Kidney (tissue), 22 donors: ENCODE measurements at places on chromosomes 3 and 15. TPM values are rescaled to one million over a fixed set of nuclear protein-coding genes. Genes with fewer than 3 reads are reported as not detected.

GRCh38 chr3:58342676-58343075, 10.0 kb downstream of the PXK start:
- DNase-seq = no peak
- H3K27ac ChIP-seq = no peak overlapping the region

The GOLGA8G gene
- not detected for total RNA-seq

GRCh38 chr3:4503050-4503449, 9.9 kb downstream of the ITPR1 start:
- no peak overlapping the region for H3K4me3 ChIP-seq
- H3K27me3 ChIP-seq = no peaks in the 10 kb centered on the region
- no peak overlapping the region for H3K27ac ChIP-seq
- peaks cover 7% of the 10 kb centered on the region for H3K4me1 ChIP-seq
- DNase-seq = no peak
- no peaks in the 10 kb centered on the region for H3K36me3 ChIP-seq

GRCh38 chr15:101065570-101066221, 146.5 kb downstream of the LRRK1 start:
- no peak overlapping the region for H3K4me3 ChIP-seq
- H3K27me3 ChIP-seq = no peaks in the 10 kb centered on the region
- H3K4me1 ChIP-seq = peaks cover 2% of the 10 kb centered on the region

The UROC1 gene
- total RNA-seq = not detected

GRCh38 chr3:33711100-33711499, 7.0 kb downstream of the CLASP2 start:
- H3K27me3 ChIP-seq = no peaks in the 10 kb centered on the region
- no peaks in the 10 kb centered on the region for H3K36me3 ChIP-seq
- no peak overlapping the region for H3K27ac ChIP-seq
- no peaks in the 10 kb centered on the region for H3K4me1 ChIP-seq
- DNase-seq = no peak

- no peaks in the 10 kb centered on the region for H3K27me3 ChIP-seq
- no peak overlapping the region for H3K27ac ChIP-seq
- no peaks in the 10 kb centered on the region for H3K36me3 ChIP-seq
These were observed 126.7 kb upstream of the GMNC start for GRCh38 chr3:190989218-190989617.

DNA sequence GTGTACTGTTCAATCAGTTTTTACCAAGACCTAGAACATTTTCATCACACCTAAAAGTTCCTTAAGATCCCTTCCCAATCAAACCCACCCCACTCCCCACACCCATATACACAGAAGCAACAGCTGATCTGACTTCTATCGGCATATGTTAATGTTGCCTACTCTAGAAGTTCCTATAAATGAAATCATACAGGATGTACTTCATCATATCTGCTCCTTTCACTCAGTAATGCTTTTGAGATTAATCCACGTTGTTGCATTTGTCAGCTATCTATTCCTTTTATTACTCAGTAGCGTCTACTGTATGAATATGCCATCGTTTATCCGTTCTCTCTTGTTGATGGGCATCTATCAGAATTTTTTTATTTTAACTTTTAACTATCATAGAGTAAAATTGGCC, 14.3 kb upstream of the FILIP1L start:
- DNase-seq = no peak
- H3K27ac ChIP-seq = no peak overlapping the region
- no peaks in the 10 kb centered on the region for H3K27me3 ChIP-seq
- no peak overlapping the region for H3K4me3 ChIP-seq

DNA sequence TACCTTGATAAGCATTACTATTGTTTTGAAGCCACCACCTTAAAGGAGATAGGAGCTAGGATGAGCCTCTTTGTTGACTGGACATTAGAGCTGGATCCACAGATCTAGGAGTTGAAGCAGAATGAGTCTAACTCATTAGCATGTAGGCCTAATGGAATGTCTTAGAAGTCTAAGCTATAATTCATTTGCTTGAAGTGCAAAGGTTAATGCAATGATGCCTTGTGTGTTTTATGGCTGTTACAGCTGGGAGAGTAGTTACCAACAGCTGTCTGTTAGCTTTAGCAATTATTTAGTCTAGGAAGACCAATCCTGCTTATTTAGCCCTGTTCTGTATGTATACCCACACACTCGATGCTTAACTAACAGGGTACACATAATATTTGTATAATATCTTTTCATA, 419.3 kb downstream of the TUSC7 start:
- H3K27me3 ChIP-seq = no peaks in the 10 kb centered on the region
- DNase-seq = no peak
- H3K27ac ChIP-seq = no peak overlapping the region
- no peak overlapping the region for H3K4me3 ChIP-seq
- H3K36me3 ChIP-seq = no peaks in the 10 kb centered on the region
- no peaks in the 10 kb centered on the region for H3K4me1 ChIP-seq

DNA sequence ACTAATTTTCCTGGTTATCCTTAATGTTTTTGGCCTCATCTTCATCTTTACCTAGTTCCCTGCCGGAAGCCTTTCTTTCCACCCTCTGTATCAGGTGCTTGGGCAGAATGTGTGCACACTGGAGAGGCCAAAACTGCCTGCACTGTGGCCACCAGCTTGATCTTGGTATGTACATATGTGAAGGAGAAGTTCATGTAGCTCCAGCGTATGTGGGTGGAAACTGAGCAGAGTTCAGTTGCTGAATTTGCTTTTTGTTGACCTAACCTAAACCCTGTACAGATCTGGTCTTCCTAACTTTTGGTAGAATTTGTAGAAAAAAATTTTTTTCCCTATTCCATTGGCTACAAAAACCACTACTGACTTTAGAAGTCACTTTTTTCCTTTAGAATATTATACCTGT, 65.9 kb upstream of the IGSF10 start:
- no peaks in the 10 kb centered on the region for H3K27me3 ChIP-seq
- H3K4me1 ChIP-seq = no peaks in the 10 kb centered on the region
- DNase-seq = no peak
- H3K4me3 ChIP-seq = no peak overlapping the region
- H3K27ac ChIP-seq = no peak overlapping the region
- no peaks in the 10 kb centered on the region for H3K36me3 ChIP-seq

- no peaks in the 10 kb centered on the region for H3K4me1 ChIP-seq
- no peak overlapping the region for H3K4me3 ChIP-seq
- H3K27me3 ChIP-seq = no peaks in the 10 kb centered on the region
- H3K27ac ChIP-seq = no peak overlapping the region
- peak; percentile 36 for DNase-seq
These were observed 45.7 kb upstream of the MCTP2 start for GRCh38 chr15:94185547-94186236.

The PLXNB1 gene
- total RNA-seq = 224 TPM

The HOMER2 gene
- total RNA-seq = 35.8 TPM

The TNNC1 gene
- total RNA-seq = 2.2 TPM

DNA sequence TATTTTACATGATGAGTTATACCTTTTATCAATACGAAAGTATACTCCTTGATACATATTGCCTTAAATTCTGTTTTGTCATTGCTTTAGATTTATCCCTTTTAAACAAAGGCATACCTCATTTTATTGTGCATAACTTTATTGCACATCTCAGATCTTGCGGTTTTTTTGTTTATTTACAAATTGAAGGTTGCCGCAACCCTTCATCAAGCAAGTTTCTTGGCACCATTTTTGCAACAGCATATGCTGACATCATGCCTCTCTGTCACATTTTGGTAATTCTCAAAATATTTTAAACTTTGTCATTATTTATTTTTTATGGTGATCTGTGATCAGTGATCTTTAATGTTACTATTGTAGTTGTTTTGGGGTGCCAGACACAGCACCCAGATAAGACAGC, 20.9 kb downstream of the SNRK start:
- no peaks in the 10 kb centered on the region for H3K4me1 ChIP-seq
- no peaks in the 10 kb centered on the region for H3K27me3 ChIP-seq
- no peak overlapping the region for H3K27ac ChIP-seq
- peaks cover 4% of the 10 kb centered on the region for H3K36me3 ChIP-seq
- H3K4me3 ChIP-seq = no peak overlapping the region
- DNase-seq = no peak

DNA sequence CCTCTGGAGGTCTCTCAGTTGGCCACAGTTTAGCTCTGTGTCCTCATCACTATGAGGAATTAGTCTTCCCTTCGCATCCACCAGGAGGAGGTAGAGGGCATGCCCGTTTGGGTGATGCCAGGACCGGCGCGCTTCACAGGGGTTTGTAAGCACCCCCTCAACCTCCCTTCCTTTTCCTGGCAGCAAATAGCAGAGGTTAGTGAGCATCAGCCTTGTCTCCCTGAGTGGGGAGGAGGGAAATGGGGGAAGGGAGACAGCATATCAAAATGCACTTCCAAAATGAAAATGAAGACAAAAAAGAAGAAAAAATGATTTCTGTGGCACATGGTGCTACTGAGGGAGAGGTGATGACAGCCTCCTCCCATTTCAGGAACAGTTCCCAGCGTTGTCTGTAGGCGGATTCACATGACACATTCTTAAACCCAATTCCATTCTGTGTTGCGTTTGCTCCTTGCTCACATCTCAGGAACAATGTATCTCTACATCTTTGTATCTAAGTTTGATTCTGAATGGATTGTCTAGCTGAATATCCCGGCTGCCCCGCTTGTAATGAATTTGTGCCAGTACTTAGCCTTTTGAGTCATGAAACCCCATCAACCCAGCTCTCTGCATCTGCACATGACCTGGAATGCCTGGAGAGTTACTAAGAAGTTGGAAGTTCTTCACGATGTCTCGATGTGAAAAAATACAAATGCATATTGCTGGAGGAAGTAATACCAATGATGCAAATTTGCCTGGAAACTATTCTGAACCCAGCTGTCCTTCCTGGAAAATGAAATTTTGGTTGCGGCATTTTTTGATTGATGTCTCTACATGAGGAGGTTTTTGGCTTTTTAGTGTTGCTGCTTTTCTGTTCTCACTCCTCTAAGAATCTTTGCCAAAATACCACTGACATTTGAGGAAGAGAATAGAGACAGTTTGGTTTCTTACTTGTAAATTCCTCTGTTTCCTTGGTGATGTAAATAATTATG, 45.2 kb downstream of the TYRO3 start:
- no peak overlapping the region for H3K27ac ChIP-seq
- DNase-seq = peak; percentile 82
- H3K27me3 ChIP-seq = no peaks in the 10 kb centered on the region

DNA sequence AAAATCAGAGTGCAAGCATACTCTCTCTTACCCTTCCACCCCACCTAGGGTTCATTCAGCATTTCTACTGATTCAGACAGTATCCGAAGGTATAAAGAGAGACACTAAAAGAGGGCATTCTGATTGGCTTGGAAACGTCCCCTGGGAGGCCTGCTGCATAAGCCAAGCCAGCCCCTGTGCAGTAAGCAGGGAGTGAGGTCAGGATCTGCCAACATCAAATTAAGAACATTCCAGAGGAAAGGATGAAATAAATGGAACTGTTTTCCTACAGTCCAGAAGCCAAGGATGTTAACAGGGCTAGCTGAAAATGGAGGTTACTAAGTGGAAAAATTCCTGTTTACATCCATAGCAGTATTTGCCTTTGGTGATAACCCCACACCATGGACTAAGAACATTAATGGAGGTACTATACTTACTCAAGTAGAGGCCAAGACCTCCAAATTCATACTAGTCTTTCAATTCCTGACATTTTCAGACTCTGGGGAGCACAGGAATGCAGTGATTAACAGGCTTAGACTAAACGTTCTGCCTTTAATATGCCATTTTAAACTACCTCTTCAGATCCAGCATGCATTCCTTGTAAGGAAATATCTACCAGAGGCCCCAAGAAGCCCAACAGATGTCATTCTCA, 34.5 kb downstream of the NPTN start:
- no peak overlapping the region for H3K27ac ChIP-seq
- peaks cover 9% of the 10 kb centered on the region for H3K4me1 ChIP-seq
- H3K36me3 ChIP-seq = no peaks in the 10 kb centered on the region
- no peaks in the 10 kb centered on the region for H3K27me3 ChIP-seq

DNA sequence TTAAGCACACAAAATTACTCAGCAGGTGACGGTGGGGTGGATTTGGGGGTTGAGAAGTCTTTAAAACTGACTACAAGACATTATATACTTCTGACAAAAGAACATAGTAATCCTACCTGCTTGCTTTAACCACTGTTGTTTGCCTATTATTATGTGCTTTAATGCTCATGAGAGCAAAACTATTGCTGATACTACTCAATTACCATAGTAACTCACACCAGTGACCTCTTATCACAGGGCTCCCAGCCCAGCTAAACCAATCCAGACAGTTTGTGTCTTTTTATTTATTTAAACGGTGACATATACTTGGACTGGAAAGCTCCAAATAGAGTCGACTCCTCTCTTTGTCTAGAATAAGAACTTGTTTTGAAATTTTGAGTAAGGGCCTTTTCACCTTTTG, 42.8 kb upstream of the FEZF2 start:
- no peaks in the 10 kb centered on the region for H3K36me3 ChIP-seq
- H3K27me3 ChIP-seq = no peaks in the 10 kb centered on the region
- H3K4me3 ChIP-seq = no peak overlapping the region

GRCh38 chr3:33941804-33942203, 143.4 kb downstream of the PDCD6IP start:
- no peak overlapping the region for H3K27ac ChIP-seq
- H3K36me3 ChIP-seq = no peaks in the 10 kb centered on the region
- H3K4me1 ChIP-seq = no peaks in the 10 kb centered on the region
- no peak for DNase-seq

DNA sequence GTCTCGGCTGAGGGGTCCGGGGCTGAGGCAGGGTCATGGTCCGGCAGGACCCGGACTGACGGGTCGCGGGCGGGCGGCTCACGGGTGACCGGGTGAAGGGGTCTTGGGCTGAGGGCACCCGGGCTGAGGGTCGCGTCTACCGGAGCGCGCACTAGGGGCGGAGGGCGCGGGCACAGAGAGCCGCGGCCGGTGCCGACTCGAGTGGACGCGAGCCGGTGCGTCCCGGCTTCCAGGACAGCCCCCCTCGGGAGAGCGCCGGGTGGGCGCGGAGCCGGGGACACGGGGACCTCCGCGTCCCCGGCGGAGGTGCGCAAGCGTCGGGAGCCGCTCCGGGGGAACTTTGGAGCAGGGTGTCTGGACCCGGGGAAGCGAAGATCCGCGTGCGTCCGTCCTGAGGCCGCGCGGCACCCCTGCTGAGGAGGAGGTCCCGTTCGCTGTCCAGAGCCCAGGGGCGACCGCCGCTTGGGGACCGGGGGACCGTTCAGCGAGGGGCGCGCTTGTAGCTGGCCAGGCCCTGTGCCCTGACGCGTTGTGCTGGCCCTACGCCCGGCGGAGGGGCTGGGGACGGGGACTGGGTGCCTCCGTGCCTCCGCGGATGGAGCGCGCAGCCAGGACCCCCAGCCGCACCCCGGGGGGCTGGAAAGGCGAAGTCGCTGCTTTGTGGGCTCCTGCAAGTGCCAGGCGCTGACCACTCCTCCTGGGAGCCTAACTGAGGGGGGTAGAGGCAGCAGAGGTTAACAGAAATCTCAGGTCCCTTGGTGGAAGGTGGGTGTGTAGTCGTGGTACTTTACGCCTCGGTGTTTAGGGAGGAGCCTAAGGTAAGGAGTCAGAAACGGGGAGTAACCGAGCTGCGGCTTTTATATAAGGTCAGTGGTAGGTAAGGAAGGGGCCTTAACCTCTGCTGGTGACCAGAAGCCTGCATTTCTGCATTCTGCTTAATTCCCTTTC, at the start of gene PPARG:
TSS of gene PPARG (plus strand) at position 889 of the 948 bp plus-strand sequence. CDS start 90,642 bp downstream, outside the sequence.
- H3K36me3 ChIP-seq = no peaks in the 10 kb centered on the region
- peak; percentile 67 for DNase-seq
- peaks cover 4% of the 10 kb centered on the region for H3K4me1 ChIP-seq
- peak within 1 kb of the TSS; percentile 91 for H3K27ac ChIP-seq
- H3K4me3 ChIP-seq = peak within 1 kb of the TSS; percentile 70
- H3K27me3 ChIP-seq = peaks cover 7% of the 10 kb centered on the region

The SLC24A5 gene
- not detected for total RNA-seq

- no peak overlapping the region for H3K4me3 ChIP-seq
- no peak overlapping the region for H3K27ac ChIP-seq
- DNase-seq = peak; percentile 70
- no peaks in the 10 kb centered on the region for H3K4me1 ChIP-seq
These were observed 75.0 kb downstream of the PEX5L start for GRCh38 chr3:179961703-179962078.

GRCh38 chr15:34582461-34583371, 735 bp downstream of the GOLGA8B start:
- no peaks in the 10 kb centered on the region for H3K4me1 ChIP-seq
- peak; percentile 59 for DNase-seq
- no peaks in the 10 kb centered on the region for H3K27me3 ChIP-seq
- no peaks in the 10 kb centered on the region for H3K36me3 ChIP-seq
- H3K27ac ChIP-seq = no peak overlapping the region
